Right ventricle myocardium superior (tissue), 1 donor: ENCODE measurements at places on chromosomes 16 and 17.

DNA sequence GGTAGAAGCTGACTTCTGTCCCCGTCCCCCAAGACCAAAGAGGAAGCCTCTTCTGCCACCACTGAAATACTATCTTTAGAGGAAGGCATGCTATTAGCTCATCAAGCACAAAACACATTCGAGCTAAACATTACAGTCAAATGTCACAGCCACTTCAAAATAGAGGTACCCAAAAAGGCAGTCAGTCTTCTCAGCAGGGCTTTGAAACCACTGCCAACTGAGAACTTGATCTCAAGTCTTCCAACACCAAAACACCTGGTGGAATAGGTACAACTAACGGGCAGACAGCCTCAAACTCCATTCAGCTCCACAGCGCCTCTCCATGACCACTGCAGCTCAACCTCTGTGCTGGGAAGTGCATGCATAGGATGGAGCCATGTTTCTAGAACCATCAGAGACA is 36.0 kb downstream of the ZFHX3 start:
- no peak for DNase-seq

GRCh38 chr16:66832190-66832589 is 1.4 kb upstream of the NAE1 start:
- DNase-seq: no peak

DNA sequence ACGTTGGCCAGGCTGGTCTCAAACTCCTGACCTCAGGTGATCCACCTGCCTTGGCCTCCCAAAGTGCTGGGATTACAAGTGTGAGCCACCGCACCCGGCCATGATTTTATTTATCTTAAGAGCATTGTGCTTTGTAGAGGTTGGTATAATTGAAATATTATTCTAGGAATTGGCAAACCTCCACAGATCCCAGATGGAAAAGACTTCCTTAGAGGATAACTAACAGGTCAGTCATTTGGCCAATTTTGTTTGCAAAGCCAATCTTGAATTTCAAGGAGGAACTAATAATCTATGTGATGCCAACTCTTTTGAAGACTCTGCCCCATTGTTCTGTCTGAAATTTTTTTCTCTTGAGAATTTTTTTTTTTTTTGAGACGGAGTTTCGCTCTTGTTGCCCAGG is 46.7 kb upstream of the SLC5A10 start:
- DNase-seq: no peak

DNA sequence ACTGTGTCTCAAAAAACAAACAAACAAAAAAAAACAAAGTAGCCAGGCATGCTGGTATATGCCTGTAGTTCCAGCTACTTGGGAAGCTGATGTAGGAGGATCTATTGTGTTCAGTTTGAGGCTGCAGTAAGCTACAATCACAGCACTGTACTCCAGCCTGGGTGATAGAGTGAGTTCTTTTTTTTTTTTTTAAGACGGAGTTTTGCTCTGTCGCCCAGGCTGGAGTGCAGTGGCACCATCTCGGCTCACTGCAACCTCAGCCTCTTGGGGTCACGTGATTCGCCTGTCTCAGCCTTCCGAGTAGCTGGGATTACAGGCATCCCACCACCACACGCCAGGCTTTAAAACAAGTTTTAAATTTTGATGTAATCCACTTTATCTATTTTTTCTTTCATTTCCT is 80.2 kb upstream of the STAC2 start:
- no peak for DNase-seq

DNA sequence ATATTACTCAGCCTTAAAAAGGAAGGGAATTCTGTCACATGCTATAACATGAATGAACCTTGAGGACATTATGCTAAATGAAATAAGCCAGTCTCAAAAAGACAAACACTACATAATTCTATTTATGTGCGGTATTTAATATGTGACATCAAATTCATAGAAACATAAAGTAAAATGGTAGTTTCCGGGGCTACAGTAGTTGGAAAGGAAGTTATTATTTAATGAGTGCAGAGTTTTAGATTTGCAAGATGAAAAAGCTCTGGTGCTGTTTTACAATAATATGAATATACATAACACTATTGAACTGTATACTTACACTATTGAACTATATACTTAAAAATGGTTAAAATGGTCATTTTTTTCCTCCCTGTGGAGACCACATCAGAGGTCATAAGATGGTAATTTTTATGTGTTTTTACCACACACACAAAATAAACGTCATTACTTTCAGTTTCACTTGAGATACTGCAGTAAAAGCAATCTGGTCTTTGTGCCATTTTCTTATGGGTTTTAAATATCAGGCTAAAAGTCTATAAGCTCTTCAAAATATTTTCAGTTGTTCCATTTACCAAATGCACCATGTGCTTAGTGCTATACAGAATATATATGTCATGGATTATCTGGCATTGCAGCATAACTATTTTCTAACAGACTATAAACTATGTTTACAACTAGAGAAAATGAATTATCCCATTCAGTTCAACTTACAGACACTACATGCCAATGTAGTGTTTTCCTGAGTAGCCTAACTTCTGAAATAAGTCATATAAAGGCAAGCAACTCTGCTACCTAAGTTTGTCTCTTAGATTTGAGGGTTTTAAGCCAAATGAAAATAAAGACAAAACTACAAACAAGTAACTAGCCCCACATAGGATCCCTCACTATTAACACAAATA is 90.9 kb downstream of the SPAG9 start:
- DNase-seq: no peak

- no peak for DNase-seq
These were observed 46.3 kb upstream of the ICAM2 start for GRCh38 chr17:64066716-64067115.

DNA sequence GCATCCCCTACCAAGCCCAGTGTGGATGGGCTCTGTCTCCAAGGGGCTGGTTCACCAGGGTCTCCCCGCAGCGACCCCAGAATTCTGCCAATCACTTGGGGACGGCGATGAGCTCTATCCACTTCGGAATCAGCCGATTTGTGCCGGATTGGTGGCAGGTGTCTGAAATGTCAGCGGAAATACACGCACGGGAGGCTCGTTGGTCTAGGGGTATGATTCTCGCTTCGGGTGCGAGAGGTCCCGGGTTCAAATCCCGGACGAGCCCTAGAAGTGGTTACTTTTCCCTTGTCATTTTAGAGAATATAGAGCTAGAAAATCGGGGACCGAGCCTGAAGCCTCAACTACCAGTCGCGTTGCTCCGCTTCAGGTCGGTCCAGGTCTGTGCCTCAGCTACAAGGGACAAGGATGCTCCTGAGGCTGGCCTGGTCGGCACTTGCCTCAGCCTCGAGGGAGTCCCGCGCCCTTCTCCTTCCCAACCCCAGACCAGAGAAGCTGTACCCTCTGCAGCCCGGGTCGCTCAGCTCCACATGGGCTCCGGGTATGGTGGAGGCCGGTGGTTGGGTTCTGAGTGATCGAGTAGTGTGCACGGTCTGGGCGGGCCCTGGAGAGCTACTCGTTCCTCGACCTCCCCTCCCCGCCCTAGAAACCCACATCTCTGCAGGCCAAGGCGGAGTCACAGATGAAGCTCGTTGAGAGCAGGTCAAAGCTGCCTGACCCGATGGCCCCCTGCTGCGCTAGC is 16.0 kb upstream of the OR1F1 start:
- DNase-seq: no peak

DNA sequence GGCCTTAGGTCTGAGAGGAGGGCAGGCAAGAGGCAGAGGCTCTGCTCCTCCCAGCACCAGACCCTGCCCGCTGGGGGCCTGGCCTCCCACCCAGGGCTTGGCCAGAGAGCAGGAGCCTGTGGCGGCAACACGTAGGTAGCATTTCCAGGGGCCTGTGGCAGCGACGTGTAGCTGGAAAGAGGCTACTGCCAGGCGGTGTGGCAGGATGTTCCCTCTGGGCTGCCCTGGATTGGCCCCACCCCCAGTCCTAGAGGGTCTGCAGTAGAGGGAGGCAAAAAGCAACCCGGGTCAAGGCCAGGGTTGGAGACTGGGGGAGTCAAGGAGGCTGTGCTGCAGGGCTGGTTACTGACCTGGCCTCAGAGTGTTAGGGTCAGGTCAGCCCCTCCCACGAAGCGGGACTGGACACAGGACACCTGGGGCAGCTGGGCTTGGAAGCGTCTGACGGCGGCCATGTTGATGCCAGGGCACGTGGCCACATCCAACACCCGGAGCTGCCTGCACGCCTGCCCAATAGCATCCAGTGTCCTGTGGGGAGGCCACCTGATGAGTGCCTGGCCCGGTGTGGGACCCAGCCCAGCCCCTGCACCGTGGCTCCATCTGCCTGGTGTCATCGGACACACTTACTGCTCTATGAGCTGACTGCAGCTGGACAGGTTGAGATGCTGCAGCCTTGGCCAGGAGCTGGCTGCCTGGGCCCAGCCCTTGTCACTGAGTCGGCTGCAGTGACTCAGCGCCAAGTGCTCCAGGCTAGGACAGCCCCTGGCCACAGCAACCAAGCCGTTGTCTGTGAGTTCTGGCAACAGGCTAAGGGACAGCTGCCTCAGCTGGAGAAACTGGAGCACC is 8.5 kb downstream of the ELMO3 start:
- no peak for DNase-seq

DNA sequence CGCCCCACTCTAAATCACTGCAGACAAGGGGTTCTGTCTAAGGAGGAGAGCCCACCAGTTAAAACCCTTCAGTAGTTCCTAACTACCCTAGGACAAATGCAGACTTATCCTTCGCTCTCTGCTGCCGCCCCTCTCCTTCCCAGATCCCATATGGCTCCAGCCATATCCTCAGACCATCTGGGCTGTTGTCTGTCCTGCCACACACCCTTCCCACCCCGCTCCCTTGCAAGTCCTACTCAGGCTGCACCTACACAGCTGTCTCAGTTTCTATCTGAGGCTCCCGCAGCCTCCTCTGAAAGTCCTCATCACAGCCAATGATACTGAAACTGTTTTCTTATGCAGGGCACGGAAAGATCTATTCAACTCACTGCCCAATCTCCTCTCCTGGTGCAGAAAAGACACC is 720 bp upstream of the BCKDK start:
- DNase-seq: no peak

DNA sequence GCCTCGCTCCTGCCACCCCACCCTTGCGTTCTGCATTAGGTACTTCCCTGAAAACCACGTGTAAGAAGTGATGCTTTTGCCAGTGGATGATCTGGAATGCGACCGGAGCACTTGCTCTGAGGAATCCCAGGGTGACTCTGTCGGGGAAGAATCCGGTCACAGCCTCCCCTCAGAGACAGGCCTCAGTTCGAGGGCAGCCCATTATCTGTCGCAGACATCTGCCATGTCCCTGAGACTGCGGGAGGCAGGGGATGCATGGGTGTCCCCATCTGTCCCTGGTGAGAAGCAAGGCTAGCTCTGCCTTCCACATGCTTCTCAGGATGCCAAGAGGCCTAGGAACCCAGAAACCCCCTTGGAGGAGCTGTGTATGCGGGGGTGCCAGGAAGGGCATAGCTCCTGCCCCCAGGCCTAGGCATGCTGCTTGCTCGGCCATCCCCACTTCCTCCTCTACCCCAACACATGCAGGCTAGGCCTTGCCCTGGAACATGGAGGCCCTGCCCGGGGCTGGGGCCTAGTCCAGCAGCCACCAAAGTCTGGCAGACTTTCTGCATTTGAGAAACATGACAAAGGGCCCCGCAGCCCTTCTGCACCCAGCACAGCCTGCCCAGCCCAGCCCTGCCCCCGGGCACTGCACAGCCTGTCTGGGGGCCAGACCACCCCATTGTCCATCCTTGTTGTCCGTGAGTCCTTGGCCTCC is 20.5 kb downstream of the MNT start:
- DNase-seq: no peak

GRCh38 chr17:43382776-43383175 is 16.0 kb upstream of the ARL4D start:
- no peak for DNase-seq

GRCh38 chr16:70437582-70438557 is 1.0 kb downstream of the ST3GAL2 start:
- no peak for DNase-seq

DNA sequence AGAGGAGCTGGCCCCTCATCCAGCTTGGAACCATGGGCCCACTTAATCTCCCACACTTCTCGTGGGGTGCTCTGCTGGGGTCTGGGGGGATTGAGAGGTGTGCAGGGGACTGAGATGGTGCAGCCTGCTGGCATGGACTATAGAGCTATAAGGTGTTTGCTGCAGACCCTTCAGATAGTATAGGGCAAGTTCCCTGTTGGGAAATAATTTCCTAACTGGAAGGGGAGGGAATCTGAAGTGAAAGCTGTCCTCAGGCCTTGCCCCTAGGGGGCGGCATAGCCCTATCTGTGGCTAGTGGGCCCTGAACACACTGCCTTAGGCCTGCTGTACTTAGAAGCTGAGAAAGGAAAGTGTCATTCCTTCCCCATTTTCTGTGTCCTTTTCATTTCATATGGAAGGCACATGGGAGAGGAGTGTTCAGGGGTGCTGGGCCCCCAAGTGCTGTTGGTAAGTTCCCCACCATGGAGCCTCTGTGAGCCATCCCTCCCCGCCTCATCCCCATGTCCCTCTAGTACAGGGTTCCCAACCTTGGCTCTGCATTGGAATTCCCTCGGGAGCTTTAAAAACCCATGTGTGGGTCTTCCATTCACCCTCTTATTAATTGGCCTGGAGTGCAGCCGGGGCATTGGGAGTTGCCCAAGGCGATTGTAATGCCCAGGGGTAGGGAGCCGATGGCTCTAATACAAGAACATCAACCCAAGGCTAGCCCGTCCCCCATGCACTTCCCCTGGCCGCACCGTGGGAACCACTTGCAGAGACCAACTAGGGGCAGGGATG is 19.7 kb downstream of the GOSR2 start:
- DNase-seq: peak; percentile 79

GRCh38 chr17:9108146-9108545 is 86.8 kb downstream of the NTN1 start:
- DNase-seq: no peak

DNA sequence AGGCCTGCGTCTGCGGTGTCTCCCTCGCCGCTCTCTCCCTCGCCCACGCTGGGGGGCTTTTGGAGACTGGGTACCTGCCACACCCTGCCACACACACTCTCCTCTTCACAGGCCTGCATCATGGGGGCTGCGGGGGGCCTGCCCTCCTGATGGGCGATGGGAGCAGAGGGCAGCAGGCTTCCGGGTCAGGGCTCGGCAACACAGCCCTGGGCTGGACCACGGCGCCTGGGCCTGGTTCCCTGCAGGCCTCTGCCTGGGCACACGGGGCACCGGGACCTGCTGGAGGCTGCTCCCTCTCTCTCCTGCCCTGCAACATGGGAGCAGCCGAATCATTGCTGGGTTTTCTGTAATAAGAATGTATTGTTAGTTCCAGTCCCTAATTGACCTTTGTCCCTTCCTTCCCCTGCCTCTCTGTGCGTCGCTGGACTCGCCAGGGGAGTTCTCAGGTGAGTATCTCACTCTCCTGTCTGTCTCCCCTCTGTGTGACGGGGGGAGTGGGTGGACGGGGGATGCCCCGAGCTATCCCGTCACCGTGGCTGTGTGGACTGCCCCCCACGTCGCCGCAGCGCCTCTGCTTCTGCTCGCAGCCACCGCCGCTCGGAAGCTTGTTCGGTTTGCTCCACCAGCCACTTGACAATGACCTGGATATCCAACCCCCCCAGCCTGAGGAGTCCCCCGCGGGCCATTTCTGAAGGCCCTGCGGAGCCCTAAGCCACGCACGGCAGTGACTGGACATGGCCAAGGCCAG is 13.5 kb downstream of the NME3 start:
- no peak for DNase-seq

- no peak for DNase-seq
These were observed 16.5 kb upstream of the NSMCE1 start for GRCh38 chr16:27284865-27285675.

- DNase-seq: peak; percentile 91
These were observed 2.4 kb upstream of the FOXL1 start for GRCh38 chr16:86575754-86576557.

GRCh38 chr17:9331279-9332131 is 244.1 kb downstream of the STX8 start:
- no peak for DNase-seq
